ENCODE measurements at places on chromosomes 12 and 14.
A peak's percentile ranks its signal among the peaks of the same experiment; 100 is the strongest.

GRCh38 chr14:45893127-45893526, 640.1 kb upstream of the MIS18BP1 start:
- DNase-seq, result no peak

DNA sequence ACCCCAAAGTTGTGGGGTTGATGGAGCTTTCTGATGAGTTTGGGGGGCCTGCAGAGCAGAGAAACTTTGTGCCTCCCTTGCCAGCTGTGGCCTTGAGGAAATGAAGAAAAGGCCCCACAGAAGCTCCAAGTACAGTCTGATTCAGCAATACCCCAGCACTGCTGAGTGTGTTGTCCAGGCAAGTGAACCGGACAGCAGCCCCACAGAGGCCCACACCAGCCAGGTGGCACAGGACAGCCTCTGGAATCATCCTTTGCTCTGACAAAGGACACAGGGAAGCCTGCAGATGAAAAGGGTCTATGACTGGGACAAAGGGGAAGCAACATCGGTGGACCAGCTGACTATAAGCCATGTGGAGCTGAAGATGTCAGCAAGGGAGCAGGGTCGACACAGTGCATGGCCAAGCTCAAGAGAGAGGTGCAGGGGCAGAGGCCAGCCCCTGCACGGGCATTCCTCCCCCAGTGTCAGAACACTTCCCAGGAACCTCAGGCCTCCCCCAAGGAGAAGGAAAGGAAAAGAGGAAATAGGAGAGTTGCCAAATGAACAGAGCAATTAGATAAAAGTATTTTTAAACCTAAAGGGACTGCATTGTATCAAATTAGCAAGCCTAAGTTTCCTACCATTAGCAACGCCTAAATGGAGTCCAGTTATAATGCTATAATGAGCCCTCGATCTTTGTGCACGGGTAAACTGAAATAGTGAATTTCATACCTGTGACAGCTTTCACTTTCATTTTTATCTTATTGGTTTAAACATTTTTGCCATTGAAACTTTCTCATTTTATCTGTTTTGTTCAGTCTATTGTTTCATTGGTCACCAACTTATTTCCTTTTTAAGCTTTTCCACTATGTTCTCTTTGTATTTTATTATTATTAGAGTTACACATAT, 46.3 kb upstream of the PTGDR start:
- DNase-seq, result no peak

GRCh38 chr14:72217135-72217534, 284.9 kb downstream of the RGS6 start:
- DNase-seq, result no peak

GRCh38 chr14:92549859-92550230, 36.3 kb downstream of the RIN3 start:
- no peak for DNase-seq

DNA sequence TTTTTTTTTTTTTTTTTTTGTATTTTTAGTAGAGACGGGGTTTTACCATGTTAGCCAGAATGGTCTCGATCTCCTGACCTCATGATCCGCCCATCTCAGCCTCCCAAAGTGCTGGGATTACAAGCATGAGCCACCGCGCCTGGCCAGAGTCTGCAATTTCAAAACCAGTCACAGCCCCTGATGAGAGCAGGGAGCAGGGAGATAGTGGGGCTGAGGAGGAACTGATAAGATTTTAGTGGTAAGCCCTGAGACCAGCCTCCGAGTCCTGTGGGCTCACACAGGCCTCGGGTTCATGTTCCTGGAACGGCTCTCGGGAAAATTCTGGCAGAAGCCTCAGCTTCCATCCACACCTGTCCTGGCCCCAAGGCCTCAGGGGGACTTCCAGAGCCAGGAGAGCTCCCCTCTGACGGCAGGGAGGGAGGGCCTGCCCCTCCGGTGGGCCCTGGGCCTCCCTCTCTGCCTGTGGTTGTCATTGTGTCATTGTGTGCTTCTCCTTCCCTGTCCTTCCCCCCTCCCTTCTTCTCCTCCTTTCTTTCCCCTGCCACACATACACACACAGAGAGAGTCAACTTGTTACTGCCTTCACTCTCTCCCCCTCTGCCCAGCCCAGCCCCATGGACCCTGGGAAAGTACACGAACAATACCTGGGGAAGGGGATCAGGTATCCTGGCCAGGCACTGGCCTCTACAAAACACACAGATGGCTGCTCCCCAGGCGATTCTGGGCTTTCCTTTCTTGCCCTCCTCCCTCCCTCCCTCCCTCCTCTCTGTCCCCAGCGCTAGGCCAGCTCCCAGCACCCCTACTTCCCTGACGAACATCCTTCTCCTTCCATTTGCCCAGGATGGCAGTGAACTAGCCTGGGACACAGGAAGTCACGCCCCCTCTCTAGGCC, 294.1 kb downstream of the DPF3 start:
- no peak for DNase-seq

GRCh38 chr12:130478786-130479185, 141.1 kb downstream of the PIWIL1 start:
- no peak for DNase-seq

GRCh38 chr12:25546318-25546717, 6.8 kb downstream of the LMNTD1 start:
- DNase-seq, result no peak

DNA sequence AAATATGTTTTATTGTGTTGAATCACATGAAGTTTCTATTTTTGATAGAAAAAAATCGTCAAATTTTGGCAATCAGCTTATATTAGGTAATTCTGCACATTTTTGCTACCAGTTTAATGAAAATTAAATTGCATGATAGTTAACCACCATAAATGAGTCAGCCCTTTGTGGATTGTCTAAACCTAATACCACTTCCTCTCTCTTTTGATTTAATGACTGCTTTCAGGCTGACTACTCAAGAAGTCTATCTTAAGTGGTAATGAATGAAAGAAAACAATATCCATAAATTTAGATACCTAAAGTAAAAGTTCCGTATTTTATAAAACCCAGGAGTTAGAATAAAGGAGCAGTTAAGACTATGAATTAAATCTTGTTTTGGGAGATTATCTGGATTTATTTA, 450.5 kb downstream of the TMEM117 start:
- peak; percentile 1 for DNase-seq

- DNase-seq, result no peak
Measured at GRCh38 chr14:57957441-57957840, 91.5 kb upstream of the SLC35F4 start.

GRCh38 chr12:120362516-120363273, 6.3 kb downstream of the MSI1 start:
- no peak for DNase-seq

DNA sequence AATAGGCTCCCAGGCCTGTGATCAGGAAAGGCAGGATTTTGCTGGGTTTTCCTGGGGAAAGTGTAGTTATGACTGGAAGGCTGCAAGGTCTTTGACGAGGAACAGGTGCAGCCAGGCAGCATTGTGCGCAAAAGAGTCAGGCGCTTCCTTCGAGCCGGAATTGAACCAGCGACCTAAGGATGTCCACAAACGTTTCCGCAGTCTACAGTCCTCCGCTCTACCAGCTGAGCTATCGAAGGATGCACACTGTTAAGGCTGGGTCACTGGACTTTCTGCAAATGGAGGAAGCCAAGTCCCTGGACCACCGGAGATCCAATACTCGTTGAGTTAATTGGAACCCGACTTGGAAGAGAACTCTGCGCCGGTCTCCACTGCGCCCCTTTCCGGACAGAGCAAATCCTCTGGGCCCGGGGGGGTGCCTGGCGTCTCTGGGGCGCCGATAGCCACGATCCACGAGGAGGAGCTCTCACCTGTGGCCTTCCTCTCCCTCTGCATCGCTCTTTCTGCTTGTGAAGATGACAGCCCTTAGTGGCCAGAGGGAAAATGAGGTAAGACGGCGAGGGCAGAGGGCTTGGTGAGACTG, 18.4 kb upstream of the OR6S1 start:
- DNase-seq, result no peak

DNA sequence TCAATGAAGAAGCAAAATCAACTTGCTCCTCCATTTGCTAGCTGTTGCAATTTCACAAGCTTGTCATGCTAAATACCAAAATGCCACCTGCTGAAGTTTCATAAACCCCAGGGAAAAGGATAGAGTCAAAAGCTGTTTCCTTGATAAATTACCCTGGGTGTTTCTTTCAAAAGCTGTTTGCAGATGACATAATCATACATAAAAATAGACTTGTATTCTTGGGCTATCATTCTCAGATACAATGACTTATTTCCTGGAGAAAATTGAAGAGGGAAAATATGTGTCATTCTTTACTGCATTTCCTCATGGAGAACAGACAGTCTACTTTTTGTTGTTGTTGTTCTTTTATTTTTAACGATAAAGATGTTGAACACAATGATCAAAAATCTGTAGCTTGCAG, 119.2 kb downstream of the GALC start:
- no peak for DNase-seq

- DNase-seq, result no peak
Measured at GRCh38 chr14:77259025-77259715, 11.8 kb downstream of the NGB start.

DNA sequence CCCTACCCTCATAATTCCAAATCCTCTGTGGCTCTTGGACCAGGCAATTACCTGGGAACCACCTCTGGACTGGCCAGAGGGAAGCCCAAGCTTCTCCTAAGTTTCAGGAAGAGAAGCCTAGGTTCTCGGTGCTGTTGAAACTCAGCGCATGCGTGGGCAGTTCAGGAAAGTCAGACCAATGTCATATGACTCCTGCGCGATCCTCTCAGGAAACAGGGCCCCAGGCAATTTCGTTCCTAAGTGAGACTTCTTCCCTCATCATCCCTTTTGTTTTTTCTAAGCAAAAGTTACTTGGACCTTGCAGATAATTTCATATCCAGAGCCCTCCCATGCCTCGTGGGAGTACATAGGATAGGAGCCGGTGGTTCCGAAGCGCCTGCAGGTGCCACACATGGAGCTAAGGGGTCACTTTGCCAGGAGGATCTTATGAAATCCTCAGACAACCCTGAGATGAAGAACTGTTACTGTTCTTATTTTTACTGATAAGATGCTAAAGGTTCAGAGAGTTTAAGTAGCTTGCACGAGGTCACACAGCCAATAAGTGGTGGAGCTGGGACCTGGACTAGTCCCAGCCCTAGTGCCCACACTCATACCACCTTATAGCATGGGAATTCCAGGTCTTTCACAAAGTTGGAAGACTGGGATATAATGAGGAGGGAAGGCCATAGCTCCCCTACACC, 168.2 kb downstream of the ZFP36L1 start:
- no peak for DNase-seq

DNA sequence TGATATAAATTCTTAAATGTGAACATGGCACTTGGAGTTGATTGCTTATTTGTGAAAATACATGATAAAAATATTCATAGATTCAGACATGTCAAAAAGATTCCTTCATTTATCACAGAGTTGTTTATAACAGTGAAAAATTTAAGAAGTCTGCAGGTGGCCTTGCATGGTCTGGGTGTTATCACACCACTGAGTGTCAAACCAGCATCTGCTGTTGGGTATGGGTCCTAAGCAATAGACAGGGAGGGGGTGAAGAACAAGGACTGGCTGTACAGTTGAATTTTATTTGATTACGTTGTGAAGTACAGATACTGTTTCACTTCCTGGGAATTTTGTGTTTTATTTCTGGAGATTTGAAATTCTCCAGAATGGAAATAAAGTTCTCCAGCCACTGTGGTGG, 180.4 kb upstream of the HIF1A start:
- no peak for DNase-seq

GRCh38 chr12:118187751-118188435, 52.0 kb downstream of the PEBP1 start:
- DNase-seq, result no peak

DNA sequence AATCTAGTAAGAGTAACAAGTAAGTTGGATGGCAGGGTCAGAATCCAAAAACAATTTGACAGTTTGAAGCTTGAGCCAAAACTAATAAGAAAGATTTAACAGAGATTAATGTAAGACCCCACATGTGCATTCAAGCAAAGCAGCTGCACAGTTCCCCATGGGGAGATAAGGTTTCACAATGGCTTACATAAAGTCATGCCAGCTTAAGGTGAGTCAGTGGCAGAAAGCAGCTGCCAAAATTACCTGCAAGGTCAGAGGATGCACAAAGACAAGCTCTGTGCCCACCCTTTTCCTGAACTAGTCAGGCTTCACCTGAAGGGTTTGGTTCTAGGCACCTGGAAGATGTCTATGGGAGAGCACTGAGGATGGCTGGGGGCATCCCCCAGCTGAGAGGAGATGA, 36.6 kb upstream of the KRT77 start:
- DNase-seq, result no peak

- DNase-seq, result no peak
Measured at GRCh38 chr14:33855672-33856071, 95.2 kb downstream of the EGLN3 start.

DNA sequence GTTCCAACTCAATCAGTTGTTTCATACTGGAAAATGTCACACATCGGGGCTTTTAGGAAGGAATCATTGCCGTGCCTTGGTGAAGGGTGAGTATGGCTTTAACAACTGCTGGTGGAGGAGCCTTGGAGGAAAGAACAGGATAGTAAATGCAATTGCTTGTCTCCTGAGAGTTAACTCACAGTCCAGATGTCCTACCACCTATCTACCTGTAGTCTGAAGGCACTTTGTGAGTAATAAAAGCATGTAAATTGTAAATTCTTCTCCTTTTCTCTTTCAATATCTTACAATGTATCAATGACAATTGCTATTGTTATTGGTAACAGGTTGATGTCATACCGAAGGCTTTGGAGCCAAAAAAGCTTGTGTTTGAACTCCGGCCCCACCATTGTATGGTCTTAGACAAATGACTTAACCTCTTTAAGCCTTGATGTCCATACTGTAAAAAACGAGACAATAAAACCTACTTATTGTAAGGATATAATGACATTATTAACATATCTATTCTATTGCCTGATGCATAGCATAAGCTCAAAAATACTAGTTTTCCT, 397.4 kb downstream of the ADAMTS20 start:
- no peak for DNase-seq

GRCh38 chr12:18270958-18271460, 9.7 kb downstream of the PIK3C2G start:
- no peak for DNase-seq

- DNase-seq, result no peak
Measured at GRCh38 chr12:113880326-113880725, 85.8 kb downstream of the RBM19 start.

GRCh38 chr14:39322807-39323206, 89.1 kb downstream of the MIA2 start:
- DNase-seq, result peak; percentile 41

DNA sequence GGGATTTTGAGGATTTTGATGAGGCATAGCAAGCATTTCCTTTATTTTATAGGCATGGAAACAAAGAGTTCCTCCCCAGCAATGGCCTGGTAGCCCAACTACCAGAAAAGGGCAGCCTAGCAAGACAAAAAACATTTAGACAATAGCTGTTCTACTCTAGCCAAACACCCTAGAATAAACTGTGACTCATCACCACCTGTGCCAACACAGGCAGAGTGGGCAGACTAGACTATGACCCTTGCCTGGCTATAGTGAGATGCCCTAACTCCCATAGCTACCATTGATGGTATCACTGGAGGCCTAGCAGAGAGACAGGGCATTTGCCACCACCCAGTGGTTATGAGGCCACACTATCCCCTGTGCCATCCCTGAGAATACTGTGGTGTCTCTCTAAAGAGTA, 15.5 kb upstream of the CCER1 start:
- no peak for DNase-seq

Measured in AG04449 (cell line).